ENCODE measurements at places on chromosomes 6 and 20.

GRCh38 chr20:3164043-3164762 is 4.5 kb upstream of the FASTKD5 start:
- no peak for DNase-seq

DNA sequence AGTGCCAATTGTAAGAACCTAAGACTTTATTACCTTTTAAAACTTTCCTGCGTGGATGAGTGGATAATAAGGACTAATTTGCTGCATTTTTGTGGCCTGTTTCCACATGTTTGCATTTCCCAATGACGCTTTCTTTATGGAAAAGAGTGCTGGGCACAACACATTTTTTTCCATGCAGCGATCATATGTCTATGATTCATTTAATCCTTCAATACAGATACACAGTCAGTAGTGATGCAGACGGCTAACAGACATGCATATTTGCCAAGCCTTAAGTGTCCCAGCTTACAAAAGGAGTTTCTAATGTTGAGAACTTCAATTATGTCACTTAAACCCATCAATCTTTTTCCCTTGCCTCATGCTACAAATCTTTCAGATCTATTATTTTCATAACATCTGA is 239.8 kb upstream of the PREP start:
- DNase-seq = no peak

DNA sequence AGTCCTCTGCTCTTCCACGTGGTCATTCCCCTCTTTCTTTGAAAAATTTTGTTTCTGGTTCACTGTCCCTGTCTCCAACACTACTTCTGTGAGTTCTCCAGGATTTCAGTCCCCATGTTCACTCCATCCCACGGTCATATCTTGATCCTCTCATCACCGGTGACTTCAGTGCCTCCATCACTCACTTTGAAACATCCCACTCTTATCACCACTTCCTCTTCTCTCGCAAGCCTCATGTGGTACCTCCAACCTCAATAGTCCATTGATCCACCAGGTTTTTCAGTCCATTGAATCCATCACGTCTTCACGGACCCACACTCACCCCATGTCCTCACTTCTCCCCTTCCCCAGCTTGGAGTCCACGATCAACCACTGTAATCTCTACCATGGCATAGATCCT is 64.8 kb downstream of the CARMIL1 start:
- DNase-seq = no peak

GRCh38 chr6:141548966-141549365 is 583.8 kb upstream of the GJE1 start:
- DNase-seq = no peak

DNA sequence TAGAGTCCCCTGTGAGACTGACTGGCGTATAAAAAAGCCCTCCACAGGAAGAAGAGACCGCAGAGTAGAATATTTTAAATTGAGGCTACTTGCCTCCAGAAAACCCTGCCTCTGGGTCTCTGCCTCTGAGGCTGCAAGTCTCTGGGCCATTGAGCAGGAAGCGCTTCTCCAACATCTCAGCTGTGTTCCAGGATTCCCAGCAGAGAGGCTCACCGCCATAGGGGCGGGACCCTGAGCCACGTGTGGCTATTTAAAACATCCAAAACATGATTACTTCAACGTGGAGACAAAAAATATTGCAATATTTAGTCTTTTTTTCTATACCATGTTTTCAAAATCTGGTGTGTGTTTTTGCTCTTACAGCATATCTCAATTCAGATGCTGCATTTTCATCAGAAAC is 59.4 kb downstream of the GNAS-AS1 start:
- no peak for DNase-seq

GRCh38 chr6:104608101-104608500 is 251.6 kb downstream of the HACE1 start:
- no peak for DNase-seq

DNA sequence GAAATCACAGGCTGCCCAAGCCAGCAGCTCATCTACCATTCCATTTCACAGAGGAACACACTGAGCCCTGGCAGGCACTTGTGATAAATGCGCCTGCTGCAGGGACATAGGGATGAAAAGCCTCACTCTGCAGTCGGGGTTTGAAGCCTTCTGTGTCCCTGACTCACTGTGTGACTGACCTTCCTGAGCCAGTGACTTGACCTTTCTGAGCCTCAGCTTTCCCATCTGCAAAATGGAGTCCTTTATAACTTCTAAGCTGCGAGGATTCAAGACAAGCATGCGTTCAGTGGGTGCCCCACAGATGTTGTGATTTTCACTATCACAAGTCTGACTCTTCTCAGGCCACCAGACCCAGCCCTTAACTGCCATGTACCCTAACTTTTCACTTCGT is 5.5 kb downstream of the TGM2 start:
- DNase-seq = no peak

DNA sequence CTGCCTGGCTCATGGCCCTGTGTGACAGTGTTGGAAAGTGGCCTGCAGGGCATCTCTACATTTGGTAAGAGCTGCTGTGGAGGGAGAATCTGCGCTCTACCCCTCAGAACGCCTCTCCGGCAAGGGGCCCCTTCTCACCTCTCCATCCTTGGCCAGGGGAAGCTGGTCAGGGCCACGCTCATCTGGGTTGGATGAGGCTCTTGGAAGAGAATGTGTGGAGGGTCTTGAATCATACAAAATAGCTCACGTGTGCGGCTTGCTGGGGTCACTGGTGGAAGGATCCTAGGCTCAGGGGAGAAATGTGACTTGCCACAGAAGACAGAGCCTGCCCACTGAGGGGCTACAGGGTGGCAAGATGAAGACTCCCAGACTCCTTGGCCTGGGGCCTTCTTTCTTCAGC is 105.0 kb downstream of the SCML4 start:
- DNase-seq = no peak

- DNase-seq = no peak
These were observed 15.7 kb upstream of the FAM83C start for GRCh38 chr20:35307666-35308653.

- no peak for DNase-seq
These were observed 103.1 kb upstream of the NAA20 start for GRCh38 chr20:19913927-19914614.

GRCh38 chr6:113330636-113330946 is 526.6 kb upstream of the MARCKS start:
- no peak for DNase-seq

DNA sequence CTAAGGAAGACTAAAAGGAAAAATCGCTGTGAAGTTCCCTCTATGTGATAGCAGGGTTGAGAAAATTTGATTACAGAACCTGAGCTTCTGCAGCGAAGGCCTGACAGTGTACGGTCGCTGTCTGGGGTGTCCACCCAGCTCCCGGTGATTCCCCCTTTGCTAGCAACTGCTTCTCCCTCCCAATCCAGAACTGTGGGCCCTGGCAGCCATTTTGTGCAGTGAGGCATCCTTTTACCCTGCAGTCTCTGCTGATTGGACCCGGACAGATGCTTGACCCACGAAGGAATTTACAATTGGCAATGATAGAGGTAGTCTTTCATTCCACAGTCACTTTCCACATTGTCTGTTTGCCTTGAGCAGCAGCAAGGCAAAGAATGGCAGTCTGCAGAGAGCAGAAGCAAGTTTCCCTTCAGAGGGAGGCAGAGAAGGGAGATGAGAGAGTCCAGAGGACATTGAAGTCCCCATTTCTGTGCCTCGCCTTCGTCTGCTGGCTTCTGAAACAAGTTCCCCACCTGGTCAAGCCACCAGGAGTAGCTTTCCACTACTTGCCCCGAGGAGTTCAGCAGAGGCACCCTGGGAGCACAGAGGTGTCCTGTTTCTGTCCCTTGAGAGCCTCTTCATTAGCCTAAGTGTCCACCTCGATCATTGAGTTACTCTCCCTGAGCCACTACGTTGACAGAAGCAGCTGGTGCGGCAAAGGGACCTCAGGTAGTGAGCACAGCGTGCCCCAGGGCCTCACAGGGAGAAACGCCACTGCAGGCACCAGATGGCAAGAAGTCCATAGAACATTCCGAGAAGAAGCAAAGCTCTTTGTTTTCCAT is 370.3 kb downstream of the NRN1 start:
- no peak for DNase-seq
